Gastrocnemius medialis (tissue), 4 donors: ENCODE measurements at places on chromosomes 3 and 15. TPM values are rescaled to one million over a fixed set of nuclear protein-coding genes. Genes with fewer than 3 reads are reported as not detected.

The LNP1 gene
- 3.7 TPM for total RNA-seq

The SCN11A gene
- not detected for total RNA-seq

The PTPN23 gene
- total RNA-seq, result 20.6 TPM

The CCR3 gene
- total RNA-seq, result not detected

The TTC23 gene
- total RNA-seq, result 9.3 TPM

The SNX22 gene
- total RNA-seq, result 0.87 TPM

The CLEC3B gene
- total RNA-seq, result 14.5 TPM

The MOBP gene
- total RNA-seq, result not detected

The ANKRD63 gene
- not detected for total RNA-seq

- no peak for DNase-seq
These were observed 5.2 kb upstream of the ADAMTS17 start for GRCh38 chr15:100346866-100347512.

- DNase-seq, result no peak
These were observed 68.1 kb downstream of the EOMES start for GRCh38 chr3:27653803-27654558.

DNA sequence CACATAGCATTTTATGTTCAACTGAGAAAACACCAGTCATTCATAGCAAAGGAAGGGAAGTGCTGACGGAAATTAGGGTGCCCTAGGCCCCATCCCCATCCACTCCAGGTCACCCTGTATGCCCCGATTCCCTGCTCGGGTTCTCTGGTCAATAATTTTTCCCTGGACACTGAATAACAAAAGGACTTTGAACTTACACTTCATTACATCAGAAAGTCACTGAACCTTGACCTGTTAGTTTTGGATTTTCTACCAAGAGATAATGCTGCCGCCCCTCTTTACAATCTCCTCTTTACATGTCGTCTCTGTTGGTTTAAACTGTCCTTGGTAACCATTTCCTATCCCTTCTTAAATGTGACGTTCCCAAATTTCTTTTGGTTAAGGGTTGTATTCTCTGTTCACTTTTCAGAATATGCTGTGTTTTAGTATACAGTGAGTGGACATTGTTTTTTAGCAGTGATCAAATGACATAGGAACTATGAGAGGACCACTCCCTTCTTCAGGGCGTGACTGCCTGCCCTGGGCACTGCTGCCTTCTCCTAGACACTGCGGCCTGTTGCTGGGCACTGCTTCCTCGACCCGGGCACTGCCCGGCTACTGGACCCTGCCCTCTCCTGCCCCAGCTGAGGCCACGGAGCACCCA is 13.6 kb upstream of the AHSG start:
- no peak for DNase-seq

GRCh38 chr3:44969828-44970179 is 6.2 kb downstream of the ZDHHC3 start:
- DNase-seq, result no peak

DNA sequence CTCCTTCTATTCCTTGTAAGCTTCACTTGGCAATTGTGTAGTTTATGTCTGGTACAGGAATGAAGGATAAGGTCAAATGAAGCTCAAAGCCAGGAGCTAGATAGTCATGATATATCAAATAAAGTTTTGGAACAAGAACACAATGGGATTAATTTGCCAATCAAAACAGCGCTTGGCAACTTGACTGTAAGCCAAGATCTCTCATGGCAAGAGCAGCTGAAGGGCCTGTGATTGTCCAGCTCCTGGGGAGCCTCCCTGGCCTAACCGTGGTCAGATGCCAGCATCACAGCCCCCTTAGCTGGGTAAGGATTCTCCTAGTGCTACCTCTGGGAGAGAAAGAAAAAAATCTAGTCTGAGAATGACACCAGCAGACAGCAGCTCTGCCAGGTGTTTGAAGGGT is 97.2 kb downstream of the LIPC start:
- DNase-seq, result no peak

DNA sequence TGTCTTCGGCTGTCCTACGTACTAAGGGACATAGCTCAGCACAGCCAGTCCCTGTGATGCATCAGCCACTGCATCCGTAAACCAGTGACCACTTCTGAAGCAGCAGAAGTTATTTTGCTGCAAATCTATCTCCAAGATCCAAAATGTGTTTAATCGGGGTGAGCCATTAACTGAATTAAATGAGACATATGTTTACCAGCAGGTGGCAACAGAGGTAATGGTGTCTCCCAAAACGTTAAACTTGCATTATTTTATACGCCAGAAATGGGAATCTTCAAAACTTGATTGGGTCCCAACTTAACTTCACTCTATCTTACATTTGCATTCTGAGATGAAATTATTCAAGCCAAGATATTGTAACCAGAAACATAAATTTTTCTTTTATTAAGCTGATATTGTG is 75.3 kb upstream of the BOC start:
- DNase-seq, result no peak

- DNase-seq, result no peak
These were observed 96.0 kb downstream of the VPS8 start for GRCh38 chr3:184907681-184908649.

DNA sequence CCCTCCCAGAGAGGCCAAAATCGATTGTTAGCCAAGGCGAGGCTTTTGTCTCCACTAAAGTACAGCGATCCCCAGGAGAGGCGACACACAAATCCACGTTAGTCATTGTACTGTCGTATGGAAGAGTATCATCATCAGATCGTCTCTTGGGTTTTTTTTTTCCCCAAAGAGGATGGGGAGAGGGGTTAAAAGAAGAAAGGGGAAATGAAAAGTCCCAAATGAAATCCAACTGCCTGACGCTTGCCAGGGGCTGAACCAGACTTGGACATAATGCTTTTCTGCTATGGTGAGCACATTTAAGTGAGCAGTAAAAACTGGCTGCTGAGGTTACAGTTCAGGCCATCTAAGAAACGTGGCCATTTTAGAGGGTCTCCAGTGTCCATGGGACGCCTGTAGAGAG is 37.9 kb upstream of the CTSH start:
- DNase-seq, result no peak

- DNase-seq, result no peak
These were observed 3.3 kb upstream of the TM6SF1 start for GRCh38 chr15:83104141-83104540.

DNA sequence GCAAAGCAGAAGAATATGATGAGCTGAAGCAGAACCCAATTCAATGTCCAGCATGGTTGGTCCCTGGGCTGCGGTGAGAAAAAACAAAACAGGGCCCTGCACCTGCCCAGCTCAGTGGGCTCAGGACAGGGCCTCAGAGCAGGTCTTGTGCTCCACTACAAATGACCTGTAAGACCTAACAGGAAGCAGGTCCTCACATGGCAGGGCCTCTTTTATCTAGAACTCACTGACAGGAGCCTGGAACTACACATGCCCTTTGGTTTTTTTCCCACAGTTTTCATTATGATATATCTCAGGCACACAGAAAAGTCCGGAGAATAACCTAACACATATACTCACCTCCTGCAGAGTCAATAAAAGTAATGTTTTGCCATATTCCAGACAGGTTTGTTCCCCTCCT is 38.4 kb downstream of the CCDC12 start:
- no peak for DNase-seq

DNA sequence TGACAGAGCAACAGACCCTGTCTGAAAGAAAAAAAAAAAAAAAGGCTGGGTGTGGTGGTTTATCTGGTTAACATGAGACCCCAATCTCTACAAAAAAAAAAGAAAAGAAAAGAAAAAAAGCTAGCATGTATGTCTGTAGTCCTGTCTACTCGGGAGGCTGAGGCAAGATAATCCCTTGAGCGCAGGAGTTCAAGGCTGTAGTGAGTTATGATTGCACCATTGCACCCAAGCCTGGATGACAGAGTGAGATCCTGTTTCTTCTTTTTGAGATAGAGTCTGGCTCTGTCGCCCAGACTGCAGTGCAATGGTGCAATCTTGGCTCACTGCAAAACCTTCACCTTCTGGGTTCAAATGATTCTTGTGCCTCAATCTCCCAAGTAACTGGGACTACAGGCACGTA is 8.4 kb upstream of the DHX30 start:
- DNase-seq, result no peak
